ENCODE measurements at places on chromosomes 5 and 9.
A peak's percentile ranks its signal among the peaks of the same experiment; 100 is the strongest.

DNA sequence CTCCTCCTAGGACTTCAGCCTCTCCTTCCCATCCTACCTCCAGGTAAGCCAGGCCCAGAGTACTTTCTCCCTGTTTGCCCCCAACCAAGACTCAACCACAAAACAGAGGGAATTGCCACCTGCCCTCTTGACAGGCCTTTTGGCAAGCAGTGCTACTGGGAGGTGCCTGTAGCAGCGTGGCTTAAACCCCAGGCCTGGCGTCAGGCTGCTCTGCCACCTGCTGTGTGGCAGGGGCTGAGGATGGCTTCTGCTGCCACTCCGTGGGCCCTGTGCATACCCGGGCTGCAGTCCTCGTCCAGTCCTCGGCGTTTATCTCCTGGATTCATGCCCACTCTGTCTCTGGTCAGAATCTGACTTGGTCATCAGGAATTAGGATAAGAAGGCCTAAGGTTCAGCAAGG is 163.1 kb downstream of the PAX5 start:
- no peak for DNase-seq

- no peak for DNase-seq
These were observed 11.9 kb downstream of the SYK start for GRCh38 chr9:90813523-90813922.

GRCh38 chr5:95285409-95285755 is 488 bp upstream of the MCTP1 start:
- peak; percentile 19 for DNase-seq

DNA sequence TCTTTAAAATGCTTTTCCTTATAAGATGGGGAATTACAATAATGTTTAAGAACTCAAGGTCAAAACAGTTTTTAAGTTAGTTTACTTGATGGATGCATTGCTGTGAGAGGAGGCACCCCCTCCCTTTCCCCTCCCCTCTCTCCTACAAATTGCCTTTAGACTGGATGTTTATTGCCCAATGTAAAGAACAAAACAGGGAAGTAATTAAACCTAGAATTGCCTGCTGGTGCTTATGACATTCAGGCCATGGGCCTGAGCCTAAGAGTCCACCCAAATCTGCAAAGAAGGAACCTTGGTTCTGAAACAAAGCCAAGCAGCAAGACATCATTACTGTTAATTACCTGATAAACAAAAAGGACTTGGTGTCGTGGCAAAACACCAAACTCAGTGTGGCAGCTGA is 630.3 kb downstream of the ISL1 start:
- DNase-seq, result no peak

DNA sequence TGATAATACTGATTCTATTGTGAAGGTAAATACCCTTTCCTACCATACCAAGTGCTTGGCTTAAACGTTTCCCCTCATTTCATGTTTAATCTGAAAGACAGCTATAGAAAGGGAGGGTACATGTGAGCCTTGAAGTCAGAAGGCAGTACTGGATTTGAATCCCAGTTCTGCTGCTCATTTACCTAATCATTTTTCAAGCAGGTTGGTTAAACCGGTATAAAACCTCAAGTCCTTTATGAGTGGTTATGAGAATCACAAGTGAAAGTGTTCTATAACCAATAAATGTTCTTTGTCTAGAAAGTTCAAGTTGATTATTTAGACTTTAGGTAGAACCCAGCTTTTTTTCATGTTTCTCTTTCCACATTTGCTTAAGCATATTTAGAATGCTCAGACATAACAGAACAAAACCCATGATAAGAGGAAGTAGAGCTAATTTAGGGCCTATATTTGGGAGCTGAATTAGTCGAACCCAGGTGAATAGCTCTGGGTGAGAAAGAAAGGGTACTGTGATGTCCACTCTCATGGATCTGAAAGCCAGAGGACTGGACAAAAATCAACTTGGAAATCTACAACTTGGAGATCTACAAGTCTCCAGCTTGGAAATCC is 29.7 kb upstream of the F2RL2 start:
- no peak for DNase-seq

DNA sequence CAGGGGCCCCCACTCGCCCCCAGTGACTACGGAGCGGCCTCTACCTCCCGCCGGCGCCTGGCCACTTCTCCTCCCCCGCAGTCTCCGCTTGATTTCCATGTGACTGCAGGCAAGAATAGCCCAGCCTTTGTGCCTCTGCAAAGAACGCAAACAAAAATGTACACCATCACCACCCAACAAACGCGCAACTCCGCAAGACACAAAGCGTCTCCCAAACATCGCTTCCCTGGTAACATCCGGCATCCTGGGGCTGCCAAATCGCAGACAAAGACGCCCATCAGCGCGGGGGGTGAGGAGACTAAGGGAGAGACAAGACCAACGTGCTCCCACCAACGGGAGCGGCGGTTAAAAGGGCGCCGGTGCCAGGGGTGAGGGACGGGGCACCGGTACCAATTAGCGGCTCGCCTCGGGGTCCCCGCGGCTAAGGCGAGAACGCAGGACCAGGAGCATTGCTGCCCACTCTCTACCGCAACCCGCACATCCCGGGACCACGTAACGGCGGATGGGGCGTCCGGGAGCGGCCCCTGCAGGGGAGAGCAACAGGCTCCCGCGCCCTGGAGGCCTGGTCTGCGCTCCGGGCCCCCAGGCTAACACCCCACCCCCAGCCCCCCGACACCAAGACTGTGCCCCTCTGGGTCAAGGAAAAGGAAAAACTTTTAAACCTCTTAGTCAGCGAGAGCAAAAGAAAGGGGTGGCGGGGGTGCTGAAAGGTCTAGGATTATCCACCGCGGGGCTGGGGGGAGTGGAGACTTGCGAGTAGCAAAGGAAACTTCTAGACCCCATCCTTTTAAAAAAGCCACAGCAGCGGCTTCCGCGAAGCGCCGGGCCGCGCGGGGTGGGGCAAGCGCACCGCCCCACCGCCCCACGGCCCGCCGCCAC is 885 bp downstream of the MPDZ start:
- peak; percentile 78 for DNase-seq

- DNase-seq, result peak; percentile 96
These were observed 173.5 kb downstream of the GLIS3 start for GRCh38 chr9:4126184-4126865.

DNA sequence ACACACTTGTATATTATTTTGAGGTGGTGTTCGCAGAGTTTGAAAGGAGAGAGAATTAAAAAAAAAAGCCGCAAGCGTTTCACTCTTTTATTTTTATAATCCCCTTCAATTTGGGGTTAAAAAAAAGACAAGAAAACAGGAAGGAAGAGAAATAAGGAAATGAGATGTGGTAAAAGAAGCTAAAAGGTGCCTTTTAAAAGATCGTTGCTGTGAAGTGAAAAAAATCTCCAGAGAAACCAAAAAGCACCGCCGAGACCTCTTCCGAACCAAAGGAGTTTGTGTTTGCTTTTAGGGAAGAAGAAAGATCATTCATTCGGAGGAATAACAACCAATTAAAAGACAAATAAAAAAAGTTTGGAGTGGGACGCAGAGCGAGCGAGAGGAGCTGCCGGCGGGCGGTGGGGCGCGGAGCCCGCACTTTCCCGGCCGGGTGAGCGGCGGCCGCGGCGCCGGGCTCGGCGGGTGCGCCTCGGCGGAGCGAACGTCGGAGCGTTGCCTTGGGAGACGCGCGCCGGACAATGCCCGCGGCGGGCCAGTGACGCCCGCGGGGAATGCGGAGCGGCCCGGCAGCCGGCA is 355 bp downstream of the TLE4 start:
- no peak for DNase-seq

DNA sequence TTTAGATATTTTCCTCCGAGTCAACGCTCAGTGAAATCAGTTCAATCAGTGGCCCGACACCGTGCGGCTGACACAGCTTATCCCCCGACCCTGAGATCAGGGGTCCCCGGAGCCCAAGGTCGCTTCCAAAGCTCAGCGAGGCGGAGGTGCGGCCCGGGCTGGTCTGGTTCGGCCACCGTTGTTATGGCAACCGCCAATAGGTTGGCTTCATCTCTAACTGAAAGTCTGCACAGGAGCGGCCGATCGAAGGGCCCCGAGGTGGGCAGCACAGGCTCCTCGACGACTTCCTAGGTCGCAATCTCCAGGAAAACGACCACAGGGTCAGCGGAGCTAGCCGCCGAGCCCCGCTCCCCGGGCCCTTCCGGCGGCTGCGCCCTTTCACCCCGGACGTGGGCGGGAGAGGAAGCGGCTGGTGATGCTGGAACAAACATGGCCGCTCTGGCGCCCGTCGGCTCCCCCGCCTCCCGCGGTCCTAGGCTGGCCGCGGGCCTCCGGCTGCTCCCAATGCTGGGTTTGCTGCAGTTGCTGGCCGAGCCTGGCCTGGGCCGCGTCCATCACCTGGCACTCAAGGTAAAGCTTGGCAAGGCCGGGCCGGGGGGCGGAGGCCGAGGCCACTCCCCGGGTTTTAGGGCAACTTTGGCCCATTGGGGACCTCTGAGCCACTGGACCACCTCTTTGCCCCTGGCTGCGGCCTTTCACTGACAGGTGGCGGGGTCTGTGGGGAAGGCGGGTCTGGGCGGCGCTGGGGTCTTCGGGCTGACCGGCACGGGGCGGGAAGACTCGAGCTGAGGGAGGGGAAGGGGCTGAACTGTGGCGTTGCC is at the start of gene GPR107:
TSS of gene GPR107 (plus strand) at position 403 of the 821 bp plus-strand sequence. CDS start at position 430, 27 bp downstream.
- DNase-seq, result peak; percentile 74

- DNase-seq, result no peak
These were observed 126.7 kb downstream of the MVB12B start for GRCh38 chr9:126453156-126453963.

- peak; percentile 9 for DNase-seq
These were observed 89.6 kb downstream of the KIF4B start for GRCh38 chr5:155103146-155103545.

DNA sequence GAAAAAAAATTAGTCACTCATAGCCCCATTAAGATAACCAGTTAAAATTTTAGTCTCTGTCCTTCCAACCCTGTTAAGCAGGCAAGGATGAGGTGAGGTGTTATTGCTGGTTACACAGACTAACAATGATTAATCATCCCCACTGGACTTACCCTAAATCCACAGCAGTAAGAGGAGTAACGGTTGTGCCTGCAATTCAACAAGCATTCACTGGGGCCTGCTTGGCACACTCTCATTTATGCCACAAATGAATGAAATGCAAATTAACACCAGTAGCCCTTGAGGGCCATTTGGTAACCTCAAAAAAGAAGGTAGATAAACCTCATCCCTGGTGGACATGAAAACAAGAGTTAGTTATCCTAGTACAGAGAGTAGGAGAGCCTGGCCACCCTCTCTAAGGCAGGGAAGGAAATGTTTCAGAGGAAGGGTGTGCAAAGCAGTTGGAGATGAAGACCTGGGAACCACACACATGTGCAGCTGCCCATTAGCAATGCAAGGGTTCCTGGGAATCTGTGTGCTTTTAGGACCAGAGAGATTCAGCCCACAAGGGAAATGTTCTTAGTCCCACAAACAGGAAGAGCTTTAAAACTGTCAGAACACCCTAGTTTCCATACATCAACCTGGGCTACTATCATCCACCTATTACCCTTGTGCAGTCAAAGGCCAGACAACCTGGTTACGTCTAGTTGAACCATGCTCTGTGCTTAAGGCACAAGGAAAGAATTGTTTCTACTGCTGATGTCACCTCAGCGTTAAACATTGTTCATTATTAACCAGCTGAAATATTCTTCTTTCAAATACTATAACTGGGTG is 7.7 kb downstream of the LHFPL2 start:
- DNase-seq, result peak; percentile 82

DNA sequence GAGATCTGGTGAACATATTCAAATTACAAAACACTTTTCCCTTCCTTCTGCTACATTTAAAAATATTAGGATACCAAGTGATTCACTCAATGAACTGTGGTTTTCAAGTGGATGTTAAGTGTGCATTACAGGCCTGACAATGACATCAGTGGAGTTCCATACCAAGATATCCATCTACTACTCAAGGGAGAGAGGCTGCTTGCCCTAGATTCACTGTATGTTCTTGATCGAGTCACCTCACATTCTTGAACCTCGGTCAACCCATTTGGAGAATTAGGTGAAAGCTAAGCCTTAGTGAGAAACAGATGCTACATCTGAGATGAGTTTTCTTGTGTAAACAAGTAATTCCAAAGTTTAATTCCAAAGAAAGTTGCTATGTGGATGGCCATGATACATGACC is 142.2 kb downstream of the FGF10 start:
- DNase-seq, result no peak

GRCh38 chr5:78760770-78761169 is 112.2 kb upstream of the LHFPL2 start:
- DNase-seq, result no peak

DNA sequence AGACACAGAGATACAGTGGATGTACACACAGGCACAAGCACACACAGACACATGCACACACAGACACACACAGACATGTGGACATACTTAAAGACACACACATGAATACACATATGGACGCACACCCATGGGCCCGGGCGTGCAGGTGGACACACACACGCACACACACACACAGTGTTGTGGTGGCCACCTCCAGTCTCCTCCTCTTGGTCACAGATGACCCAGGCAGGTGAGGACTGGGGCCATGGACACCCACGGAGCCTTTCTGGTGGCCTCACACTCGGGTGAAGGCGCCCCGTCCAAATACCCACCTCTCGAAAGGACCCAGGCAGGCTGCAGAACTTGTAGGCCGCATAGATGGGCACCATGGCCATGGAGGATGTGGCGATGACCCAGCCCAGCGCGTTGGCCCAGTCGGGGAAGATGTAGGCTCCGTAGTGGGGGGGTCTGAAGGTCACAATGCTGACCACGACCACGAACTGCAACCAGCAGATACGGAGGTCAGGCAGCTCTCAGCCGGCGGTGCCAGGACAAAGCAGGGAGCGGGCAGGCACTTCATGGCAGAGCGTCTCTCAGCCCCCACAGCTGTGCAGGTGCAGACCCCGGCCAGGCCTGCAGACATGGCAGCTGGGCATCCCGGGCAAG is 42.5 kb downstream of the SLC6A3 start:
- DNase-seq, result no peak

- DNase-seq, result no peak
These were observed 6.4 kb downstream of the SOWAHA start for GRCh38 chr5:132819468-132819867.

- DNase-seq, result no peak
These were observed 102.4 kb downstream of the TTLL11 start for GRCh38 chr9:121990600-121991306.

- DNase-seq, result peak; percentile 67
These were observed 8.4 kb upstream of the RUSC2 start for GRCh38 chr9:35481347-35481975.

GRCh38 chr5:7094626-7095025 is 301.3 kb upstream of the ADCY2 start:
- peak; percentile 18 for DNase-seq

- peak; percentile 93 for DNase-seq
These were observed 53.3 kb downstream of the PDE4D start for GRCh38 chr5:59840200-59840601.

GRCh38 chr9:9112001-9112720 is 1312.6 kb upstream of the DMAC1 start:
- no peak for DNase-seq

- DNase-seq, result no peak
These were observed 348.8 kb downstream of the EFNA5 start for GRCh38 chr5:107321906-107322305.

- no peak for DNase-seq
These were observed 3.8 kb downstream of the ABLIM3 start for GRCh38 chr5:149145138-149145537.

GRCh38 chr5:74401946-74402320 is 238.6 kb downstream of the ENC1 start:
- DNase-seq, result peak; percentile 74

- no peak for DNase-seq
These were observed 226.4 kb downstream of the PCSK5 start for GRCh38 chr9:76116913-76117312.

GRCh38 chr5:84683594-84683993 is 298.9 kb upstream of the EDIL3 start:
- no peak for DNase-seq

GRCh38 chr5:176790941-176791340 is 19.4 kb upstream of the UNC5A start:
- DNase-seq, result no peak

- DNase-seq, result no peak
These were observed 102.3 kb downstream of the GDNF start for GRCh38 chr5:37737326-37738056.
